ENCODE measurements at places on chromosomes 7 and 10.

GRCh38 chr7:23333671-23334246 lies 34.6 kb downstream of the MALSU1 start:
- DNase-seq: no peak

GRCh38 chr7:140285938-140286337 lies 109.2 kb upstream of the KDM7A start:
- no peak for DNase-seq

DNA sequence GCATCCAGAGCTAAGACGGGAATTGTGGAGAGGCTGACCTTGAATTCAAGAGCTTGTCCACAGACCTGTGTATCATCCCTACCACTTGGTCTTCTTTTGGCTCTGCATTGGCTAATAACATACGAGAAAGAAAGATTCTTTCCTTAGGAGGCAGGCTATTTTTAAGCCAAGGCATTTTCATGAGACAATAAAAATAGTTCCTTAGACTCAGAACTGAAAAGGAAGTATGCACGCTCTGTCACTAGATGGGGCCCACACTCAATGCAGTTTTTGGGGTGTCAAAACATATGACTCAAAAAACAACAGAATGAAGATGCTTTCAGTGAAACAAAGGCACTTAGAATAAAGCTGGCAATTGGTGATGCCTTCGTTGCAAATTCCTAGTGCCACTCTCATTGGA lies 265.9 kb upstream of the DGKB start:
- no peak for DNase-seq

- no peak for DNase-seq
Measured at GRCh38 chr10:96833220-96834001, 1.3 kb downstream of the LCOR start.

GRCh38 chr7:117401293-117402002 lies 25.8 kb downstream of the ASZ1 start:
- DNase-seq: no peak

DNA sequence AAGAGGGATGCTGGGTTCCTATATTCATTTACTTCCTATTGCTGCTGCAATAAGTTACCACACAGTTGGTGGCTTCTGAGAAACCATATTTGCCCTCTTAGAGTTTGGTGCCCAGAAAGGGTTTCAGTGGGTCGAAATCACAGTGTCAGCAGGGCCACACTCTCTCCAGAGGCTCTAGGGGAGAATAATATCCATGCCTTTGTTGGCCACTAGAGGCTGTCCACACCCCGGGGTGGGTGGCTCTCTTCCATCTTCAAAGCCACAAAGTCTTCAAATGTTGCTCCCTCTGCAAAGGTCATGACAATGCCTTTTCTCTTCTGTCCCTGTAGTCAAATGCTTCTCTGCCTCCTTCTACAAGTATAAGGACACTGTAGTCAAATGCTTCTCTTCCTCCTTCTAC lies 989.4 kb downstream of the CCSER2 start:
- no peak for DNase-seq

DNA sequence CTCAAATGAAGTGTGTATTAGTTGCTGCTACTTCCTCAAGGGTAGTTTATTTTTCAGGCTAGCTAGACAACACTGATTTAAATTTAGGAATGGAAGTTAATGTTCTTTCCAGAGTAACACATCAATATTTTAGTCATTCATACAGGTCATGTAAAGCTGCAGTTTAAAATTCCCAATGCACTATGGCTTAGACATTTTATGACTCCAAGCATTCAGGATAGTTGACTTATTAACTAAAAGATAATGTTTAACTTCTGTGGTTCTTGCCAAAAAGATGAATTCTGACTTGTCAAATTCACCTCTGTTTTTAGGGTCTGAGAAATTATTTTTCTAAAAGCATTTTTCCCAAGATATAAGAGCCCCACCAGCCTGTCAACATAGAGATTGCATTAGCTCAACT lies 131.9 kb downstream of the TFPI2 start:
- no peak for DNase-seq

- no peak for DNase-seq
Measured at GRCh38 chr10:131926743-131927595, 26.2 kb downstream of the PPP2R2D start.

All from NK-92 treated with Interleukin-12 subunit alpha and Interleukin-12 subunit beta, amount 100 ng/mL, for 24 hours (cell line).